ENCODE measurements at places on chromosomes 12 and 14.

GRCh38 chr12:68102163-68102562, 57.4 kb downstream of the IFNG start:
- DNase-seq: no peak

GRCh38 chr14:101734246-101734847, 27.2 kb upstream of the PPP2R5C start:
- DNase-seq: no peak

GRCh38 chr12:100753837-100754236, 40.7 kb upstream of the ANO4 start:
- no peak for DNase-seq

DNA sequence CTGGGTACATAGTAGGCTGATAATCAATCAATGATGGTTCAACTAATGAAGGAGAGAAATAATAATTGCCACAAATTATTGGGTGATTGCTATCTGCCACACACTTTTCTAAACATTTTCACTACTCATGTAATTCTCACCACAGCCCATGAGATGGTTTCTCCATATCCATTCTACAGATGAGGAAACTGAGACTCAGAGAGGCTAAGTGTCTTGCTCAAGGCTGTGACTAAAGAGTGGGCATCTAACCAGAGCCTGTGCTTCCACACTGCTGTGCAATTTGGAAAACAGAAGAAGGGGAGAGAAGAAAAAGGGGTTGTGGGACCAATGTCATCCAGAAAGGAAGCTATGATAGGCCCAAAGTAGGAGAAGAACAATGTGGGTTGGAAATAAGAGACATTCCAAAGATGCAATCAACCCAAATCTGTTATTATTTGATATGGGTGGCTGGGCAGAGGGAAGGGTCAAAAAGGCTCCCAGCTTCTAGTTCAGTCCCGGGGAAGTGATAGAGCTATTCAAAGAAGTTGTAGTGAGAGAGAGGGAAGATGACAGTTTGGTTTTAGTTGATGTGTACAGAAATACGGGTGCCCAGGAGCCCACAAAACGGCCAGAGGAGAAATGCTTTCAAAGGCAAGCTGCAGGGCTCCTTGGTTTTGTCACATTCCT, 483 bp upstream of the NR1H4 start:
- no peak for DNase-seq

DNA sequence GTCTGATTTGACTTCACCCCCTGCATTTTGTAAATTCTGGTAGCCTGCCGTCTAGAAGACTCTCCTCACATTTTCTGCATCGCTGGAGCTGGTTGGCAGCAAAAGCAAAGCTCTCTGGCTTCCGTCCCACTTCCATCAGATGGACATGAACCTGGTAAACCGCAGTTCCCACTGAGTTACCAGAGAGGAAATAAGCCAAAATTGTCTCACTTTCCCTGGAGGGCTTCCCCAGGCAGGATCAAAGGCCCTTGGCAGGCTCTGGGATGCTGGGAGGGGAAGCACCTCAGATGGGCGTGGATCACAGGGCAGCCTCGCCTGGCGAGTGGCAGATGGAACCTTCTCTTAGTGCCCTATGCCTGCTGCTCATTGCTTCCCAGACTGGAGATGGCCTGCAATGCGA, 243.5 kb downstream of the TMEM132C start:
- DNase-seq: no peak

DNA sequence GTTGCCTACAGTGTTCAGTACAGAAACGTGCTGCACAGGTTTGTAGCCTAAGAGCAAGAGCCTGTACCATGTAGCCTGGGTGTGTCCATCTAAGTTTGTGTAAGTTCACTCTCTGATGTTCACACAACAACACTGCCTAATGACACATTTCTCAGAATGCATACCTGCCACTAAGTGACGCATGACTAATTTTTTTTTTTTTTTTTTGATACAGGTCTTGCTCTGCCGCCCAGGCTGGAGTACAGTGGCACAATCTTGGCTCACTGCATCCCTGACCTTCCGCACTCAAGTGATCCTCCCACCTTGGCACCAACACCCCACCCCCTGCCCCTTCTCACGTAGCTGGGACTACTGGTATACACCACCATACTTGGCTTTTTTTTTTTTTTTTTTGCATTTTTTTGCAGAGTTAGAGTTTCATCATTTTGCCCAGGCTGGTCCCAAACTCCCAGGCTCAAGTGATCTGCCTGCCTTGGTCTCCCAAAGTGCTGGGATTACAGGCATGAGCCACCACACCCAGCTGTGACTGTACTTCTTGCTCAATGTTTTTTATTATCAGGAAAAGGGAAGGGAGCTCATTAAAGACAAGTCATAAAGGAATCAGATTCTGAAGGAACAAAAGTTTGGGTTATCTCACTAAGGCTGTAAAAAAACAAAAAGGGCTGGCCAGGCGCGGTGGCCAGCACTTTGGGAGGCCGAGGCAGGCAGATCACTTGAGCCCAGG, 10.0 kb upstream of the CDC42BPB start:
- peak; percentile 22 for DNase-seq

GRCh38 chr14:74945261-74945851, 10.0 kb downstream of the PGF start:
- no peak for DNase-seq

DNA sequence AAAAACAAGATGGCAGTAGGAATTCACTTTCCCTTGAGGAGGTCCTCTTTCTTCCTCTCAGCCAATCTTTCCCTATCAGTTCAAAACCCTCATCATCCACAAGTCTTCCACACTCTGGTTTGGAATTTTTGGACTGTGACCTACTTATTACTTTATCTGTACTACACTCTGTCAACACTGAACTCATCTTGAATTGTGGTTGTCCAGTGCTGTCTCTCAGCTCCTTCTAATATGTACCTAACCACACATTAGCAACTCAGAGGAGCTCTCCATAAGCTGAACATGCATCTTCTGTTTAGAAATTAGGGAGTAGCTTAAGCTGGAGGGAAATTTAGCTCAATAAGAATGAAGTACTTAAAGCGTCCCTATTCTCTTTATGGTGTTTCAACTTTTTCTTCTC, 34.8 kb downstream of the SLC38A1 start:
- DNase-seq: no peak

DNA sequence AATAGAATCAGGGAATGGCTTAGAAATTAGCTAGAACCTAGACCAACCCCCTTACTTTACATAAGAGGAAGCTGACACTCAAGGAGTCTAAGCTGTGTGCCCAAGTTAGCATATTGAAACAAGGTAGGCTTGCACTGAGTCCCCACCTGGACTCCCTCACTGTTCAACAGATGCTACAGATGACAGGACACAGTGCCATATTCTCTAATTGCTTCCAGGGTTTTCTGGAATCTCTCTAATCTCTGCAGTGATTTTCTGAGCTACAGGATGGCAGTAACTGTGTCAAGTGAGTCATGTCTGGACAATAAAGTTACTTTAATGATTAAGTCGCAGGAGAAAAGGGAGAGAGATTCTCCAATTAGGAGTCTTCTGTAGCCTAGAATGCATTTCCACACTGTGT, 35.8 kb downstream of the AKAP6 start:
- DNase-seq: no peak

- no peak for DNase-seq
These were observed 178.9 kb upstream of the NRXN3 start for GRCh38 chr14:77991128-77991772.

DNA sequence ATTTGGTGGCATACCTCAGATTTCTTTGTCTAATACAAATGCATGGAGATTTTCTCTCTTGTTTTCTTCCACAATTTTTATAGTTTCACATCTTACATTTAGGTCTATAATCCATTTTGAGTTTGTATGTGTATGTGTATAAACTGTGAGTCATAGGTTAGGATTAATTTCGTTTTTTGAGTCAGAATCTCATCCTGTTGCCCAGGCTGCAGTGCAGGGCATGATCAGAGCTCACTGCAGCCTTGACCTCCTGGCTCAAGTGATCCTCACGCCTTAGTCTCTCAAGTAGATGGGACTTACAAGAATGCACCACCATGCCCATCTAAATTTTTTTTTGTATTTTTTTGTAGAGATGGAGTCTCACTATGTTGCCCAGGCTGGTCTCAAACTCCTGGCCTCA, 71.6 kb downstream of the OTOGL start:
- DNase-seq: no peak

DNA sequence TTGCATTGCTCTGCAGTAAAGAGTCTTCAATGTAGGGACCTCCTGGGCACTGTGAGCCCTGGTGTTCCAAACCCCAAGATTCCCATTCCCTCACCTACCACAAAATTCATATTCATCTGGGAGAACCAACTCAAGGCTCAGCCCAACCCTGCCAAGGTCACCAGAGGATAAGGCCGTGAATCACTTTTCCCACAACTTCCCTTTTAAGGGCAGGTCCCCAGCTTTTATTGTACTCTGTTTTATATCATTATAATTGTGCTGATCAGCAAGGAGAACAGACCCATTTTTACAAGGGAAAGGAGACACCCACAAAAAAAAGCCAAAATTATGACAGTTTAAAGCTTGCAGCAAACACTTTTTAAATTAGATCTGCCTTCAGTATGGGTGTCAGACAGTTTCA, 363.0 kb upstream of the FKBP4 start:
- DNase-seq: no peak

GRCh38 chr12:51048661-51049251, 629 bp downstream of the LETMD1 start:
- no peak for DNase-seq

DNA sequence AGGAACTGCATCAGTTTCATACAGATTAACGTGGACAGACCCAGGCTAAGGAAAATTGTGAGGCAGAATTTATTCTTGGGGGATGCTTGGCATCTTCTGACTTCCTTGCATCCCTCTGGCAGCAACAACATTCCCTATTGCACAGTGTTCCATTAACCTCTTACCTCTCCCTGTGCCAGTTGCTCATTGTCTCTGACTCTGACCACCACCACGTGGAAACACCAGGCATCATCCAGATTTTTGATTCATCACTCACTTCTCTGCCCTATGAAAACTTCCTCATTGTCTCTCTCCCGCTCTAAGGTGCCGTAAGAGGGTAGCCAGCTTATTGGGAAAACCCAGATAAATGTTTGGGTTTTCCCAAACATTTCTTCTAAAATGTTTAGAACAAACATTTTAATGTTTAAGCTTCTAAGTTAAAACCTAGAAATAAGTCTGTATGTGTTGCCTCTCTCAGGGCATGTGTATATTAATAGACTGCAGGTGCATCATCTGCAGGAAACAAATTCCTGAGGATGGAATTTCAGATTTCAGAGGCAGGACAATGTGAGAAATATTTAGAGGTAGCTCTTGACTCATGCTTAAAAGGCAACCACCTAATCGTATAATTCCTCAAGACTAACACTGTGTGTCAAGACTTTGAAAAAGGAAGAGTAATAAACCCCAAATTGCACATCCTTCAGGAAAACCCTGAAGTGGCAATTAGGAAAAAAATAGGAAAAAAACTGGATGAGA, 64.5 kb upstream of the SLC35F4 start:
- DNase-seq: no peak

GRCh38 chr14:89215531-89215930, 201.5 kb downstream of the FOXN3 start:
- no peak for DNase-seq

GRCh38 chr14:76759589-76759988, 1.7 kb upstream of the VASH1 start:
- DNase-seq: no peak

DNA sequence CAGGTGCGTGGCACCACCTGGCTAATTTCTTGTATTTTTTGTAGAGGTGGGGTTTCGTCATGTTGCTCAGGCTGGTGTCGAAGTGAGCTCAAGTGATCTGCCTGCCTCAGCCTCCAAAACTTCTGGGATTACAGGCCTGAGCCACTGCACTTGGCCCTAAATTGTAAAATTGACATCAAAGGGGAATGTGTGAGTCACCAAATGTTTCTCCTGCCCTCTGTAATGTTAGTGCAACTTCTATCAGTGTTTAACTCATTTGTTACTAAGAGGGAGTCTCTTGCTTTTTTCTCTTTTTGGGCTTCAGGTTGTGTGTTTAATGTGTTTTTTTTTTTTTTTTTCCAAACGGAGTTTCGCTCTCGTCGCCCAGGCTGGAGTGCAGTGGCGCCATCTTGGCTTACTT, 2.3 kb downstream of the TULP3 start:
- no peak for DNase-seq

DNA sequence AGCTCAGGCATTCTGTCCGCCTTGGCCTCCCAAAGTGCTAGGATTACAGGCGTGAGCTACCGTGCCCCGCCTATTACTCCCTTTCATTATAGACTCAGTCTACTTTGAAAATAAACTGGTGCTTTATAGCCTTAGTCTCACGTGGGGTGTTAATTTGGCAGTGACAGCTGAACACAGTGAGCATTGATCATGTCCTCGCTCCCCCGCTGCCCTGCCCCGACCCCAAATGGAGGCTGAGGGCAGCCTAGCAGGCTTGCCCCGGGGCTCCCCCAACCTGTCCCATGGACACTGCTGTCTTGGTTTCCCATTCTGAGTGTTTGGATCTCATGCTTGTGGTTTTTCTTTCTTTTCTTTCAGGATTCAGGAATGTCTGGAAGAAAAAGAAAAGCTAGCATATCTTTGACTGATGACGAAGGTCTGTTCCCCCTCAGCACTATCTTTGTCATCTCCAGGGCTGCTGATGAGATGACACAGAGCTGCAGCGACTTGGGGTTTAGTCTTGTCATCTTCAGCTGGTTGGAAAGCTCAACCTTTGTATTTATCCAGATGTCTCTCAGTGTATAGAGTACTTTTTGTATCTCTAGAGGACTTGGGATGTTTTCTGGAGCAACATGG, 42.2 kb downstream of the EP400 start:
- DNase-seq: no peak

DNA sequence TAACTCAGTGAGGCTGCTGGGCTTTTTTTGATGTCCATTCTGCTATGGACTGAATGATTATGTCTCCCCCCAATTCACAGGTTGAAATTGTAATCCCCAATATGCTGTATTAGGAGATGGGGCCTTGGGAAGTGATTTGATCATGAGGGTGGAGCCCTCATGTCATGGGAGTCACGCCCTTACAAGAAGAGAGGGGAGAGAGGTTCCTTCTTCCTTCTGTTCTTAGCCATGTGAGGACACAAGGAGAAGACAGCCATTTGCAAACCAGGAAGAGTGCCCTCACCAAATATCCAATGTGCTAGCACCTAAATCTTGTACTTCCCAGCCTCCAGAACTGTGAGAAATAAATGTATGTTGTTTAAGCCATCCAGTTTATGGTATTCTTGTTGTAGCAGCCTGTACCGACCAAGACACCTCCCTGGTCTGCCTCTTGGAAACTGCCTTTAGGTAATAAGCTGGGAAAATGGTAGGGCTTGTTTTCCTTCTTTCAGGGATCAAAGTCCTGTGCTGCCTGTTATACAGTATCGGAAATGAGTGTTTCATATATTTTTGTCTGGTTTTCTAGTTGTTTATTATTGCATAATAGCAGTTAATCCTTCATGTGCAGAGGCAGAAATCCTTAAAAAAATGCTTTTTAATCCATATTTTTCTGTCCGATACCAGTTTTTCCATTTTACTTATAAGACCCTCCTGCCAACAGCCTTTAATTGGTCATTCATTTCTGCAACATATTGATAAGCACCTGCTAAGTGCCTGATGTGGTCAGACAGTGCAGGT, 16.3 kb downstream of the BORCS5 start:
- DNase-seq: no peak

DNA sequence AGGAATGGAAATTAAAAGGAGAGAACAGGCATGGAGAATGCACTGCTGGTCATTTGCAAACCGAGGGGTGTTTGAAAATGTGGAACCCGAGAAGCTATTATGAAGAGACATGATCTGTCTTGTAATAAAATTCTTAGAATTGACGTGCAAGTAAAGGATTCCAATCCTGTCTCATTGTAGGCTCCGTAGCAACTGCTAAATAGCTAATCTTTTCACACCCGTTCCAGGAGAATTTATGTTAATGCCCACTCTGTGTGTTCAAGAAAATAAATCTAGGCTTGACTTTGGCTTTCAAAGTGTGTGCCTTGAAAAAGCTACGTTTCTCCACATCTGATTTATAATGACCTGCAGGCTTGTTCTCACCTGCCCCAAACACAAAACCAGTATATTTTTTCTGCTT, 380.9 kb downstream of the GLT1D1 start:
- no peak for DNase-seq

Data from fibroblast of skin of left quadriceps (primary cell).